HTR-8/SVneo (cell line): ENCODE measurements at places on chromosomes 16 and 17.

DNA sequence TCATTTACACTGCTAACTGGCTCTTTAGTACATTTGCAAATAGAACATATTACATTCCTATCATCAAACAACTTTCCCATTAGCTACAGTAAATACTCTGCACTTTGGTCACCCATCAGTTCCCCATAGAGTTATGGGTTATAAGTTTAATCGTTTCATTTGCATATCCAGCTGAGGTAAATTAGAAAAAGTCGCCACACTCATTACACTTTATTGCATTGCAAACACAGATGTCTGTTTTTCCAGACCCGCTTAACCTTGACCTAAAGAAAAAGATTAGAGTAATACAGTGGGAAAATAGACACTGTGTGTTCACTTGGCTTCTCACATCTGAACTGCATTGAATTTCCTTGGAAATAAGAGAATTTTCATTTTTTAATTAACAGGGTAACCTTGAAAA lies 213.1 kb upstream of the PSMD7 start:
- DNase-seq = no peak

DNA sequence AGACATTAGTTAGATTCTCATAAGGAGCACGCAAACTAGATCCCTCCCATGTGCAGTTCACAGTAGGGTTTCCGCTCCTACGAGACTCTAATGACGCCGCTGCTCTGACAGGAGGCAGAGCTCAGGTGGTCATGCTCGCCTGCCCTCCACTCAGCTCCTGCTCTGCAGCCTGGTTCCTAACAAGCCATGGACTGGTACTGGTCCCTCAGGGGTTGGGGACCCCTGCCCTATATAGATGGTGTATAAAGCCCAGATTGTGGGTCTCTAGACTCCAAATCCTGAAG lies 52.1 kb upstream of the LYRM9 start:
- no peak for DNase-seq

GRCh38 chr16:15502041-15502725 lies 67.8 kb downstream of the BMERB1 start:
- peak; percentile 88 for DNase-seq

DNA sequence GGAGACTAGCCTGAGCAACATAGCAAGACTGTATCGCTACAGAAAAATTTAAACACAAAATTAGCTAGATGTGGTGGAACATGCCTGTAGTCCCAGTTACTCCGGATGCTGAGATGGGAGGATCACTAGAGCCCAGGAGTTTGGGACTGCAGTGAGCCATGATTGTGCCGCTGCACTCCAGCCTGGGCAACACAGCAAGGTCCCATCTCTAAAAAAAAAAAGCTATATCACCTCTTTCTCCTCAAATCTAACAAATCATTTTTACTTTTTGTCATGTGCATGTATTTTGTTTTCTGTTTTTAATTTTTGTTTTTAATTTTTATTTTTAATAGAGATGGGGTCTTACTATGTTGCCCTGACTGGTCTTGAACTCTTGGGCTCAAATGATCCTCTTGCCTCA lies 5.9 kb downstream of the DUS2 start:
- no peak for DNase-seq

- no peak for DNase-seq
These were observed 11.2 kb downstream of the CYBC1 start for GRCh38 chr17:82439194-82439828.

DNA sequence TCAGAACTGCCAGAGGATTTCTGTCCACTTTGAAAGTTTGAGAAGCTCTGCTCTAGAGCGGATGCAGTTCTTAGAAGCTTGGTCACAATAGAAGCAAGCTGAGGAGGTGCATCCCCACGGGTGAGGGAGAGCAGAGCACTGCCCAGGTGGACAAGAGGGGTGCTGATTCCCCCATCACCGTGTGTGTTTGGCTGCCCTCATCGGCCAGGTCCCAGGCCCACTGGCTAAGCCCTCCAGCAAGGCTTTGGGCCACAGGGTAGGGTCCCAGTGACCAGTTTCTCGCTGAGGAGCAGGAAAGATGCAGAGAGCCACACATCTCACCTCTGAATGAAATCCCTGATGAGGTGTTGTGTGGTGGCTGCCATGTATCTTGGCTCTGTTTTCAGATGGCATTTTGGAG lies 26.9 kb downstream of the NMT1 start:
- DNase-seq = no peak

- DNase-seq = no peak
These were observed 9.7 kb downstream of the CDRT4 start for GRCh38 chr17:15457723-15458094.
